ENCODE measurements at places on chromosomes 3 and 15.

DNA sequence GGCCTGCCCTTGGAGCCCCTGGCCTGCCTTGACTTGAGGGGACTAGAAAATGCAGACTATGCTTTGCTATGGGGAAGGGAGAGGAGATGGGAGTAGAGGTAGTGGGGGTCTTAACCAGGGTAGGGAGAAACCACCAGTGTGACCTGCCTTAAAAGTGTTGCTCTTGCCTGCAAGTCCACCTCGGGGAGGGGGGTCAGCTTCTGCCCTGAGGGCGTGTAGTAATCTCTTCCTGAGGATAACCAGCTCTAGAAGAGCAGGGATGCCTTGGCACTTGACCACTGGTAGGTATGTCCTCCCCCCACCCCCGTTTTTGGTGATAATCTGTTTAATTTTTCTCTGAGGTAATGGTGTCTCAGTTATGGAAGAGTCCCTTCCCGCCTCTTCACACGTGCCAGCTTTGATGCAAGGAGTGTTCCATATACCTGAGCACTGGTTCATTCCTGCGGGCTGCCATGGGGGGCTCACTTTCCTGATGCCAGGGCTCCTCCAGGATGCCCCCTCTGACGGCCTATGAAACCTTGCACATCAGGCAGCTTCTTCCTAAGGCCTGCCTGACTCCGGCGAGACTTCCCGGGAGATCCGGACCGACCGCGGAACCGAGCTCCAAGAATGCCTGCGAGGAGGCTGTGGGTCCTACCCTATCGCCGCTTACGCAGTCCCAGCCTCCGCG is 780 bp upstream of the P4HTM start:
- DNase-seq: no peak

DNA sequence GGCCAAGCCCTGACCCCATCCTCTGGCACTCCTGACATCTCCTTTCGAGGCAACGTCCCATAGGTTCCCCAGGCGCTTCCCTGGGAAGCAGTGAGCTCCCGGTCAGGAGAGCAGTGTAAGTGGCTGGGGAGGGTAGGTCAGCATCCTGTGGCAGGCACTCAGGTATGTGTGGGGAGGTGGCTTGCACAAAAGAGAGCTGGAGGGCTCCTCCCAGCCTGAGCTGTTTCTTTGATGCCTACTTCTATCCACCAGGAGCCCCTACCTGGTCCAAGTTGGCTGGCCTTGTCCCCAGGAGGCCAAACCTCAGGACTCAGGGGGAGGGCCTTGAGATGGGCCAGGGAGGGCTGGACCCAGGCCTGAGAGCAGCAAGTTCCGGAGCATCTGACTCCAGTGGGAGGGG is 31.7 kb upstream of the LINGO1 start:
- no peak for DNase-seq

GRCh38 chr15:64070965-64071851 is 22.4 kb downstream of the CIAO2A start:
- DNase-seq: no peak

- DNase-seq: peak; percentile 20
These were observed 390.7 kb downstream of the EFHB start for GRCh38 chr3:19543212-19543841.

DNA sequence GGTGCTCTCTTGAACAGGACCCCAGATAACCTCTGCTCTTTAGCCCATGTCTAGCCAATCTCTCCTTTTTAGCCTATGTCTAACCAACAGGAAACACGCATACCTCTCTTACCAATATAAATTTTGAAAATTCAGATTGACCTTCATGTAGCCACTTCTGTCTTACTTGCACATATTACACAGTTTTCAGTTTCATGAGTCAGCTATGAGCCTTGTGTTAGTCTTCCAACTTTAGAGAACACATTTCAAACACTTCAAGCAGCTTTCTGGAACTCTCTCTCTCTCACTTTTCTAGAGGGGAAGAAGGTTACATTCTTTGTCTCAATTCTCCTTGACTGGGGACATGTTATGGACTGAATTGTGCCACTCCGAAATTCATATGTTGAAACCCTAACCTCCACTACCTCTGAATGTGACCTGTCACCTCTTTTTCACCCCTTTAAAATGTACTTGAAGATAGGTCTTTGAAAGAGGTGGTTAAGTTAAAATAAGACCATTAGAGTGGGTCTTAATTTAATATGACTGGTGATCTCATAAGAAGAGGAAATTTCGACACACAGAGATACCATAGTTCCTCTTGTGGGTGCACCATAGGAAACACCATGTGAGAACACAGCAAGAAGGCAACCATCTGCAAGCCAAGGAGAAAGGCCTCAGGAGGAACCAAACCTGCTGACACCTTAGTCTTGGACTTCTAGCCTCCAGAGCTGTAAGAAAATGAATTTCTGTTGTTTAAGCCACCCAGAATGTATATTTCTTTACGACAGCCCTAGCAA is 480.3 kb upstream of the ALCAM start:
- DNase-seq: no peak

- no peak for DNase-seq
These were observed 21.2 kb downstream of the NR1D2 start for GRCh38 chr3:23966328-23966727.

GRCh38 chr3:9196020-9196419 is 53.4 kb downstream of the SRGAP3 start:
- DNase-seq: no peak

DNA sequence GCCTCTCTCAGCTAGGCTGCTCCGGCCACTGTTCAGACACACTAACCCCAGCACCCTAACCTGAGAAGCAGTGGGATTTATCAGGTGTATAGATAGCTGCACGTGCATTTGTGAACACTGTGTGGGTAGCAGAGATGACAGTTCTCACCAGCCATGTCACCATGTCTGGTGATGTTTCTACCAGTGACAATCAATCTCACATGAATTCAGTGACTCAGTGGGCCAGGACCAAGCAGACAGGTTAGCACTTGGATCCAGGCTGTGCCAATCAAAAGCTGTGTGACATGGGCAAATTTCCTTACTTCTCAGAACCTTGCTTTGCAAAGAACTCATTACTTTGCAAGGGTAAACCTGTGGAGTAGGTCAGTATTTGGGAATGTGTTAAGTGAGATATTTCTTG is 65.3 kb upstream of the GATM start:
- DNase-seq: no peak

GRCh38 chr3:107308716-107309115 is 68.5 kb upstream of the CCDC54 start:
- no peak for DNase-seq

All from hematopoietic multipotent progenitor cell treated with erythropoietin and hydrocortisone succinate and interleukin-3 and kit ligand, for 8 days (in vitro differentiated cells).